ENCODE measurements at places on chromosomes 11 and 22. TPM values are rescaled to one million over a fixed set of nuclear protein-coding genes. Genes with fewer than 3 reads are reported as not detected.

Gene TSGA10IP
- not detected for total RNA-seq

Gene MDK
- 183 TPM for total RNA-seq

Gene UPK3A
- not detected for total RNA-seq

Gene SLC1A2
- 0.29 TPM for total RNA-seq

Gene PAMR1
- total RNA-seq = 68.9 TPM

Gene RAB38
- 1.4 TPM for total RNA-seq

Gene EHD1
- total RNA-seq = 99.8 TPM

Gene CCDC87
- total RNA-seq = under 0.01 TPM

Gene C11orf21
- total RNA-seq = under 0.01 TPM

Gene LRP5
- 16.4 TPM for total RNA-seq

Gene C22orf31
- not detected for total RNA-seq

Gene CARD10
- 8.7 TPM for total RNA-seq

Gene FJX1
- total RNA-seq = 22.2 TPM

Gene TRIM49B
- not detected for total RNA-seq

Gene MYOD1
- total RNA-seq = not detected

Gene IGLL5
- not detected for total RNA-seq

Gene RBM4B
- total RNA-seq = 22.3 TPM

Gene CCDC116
- not detected for total RNA-seq

Gene ABTB2
- total RNA-seq = 1.8 TPM

Gene UBQLNL
- total RNA-seq = not detected

Gene EFCAB6
- 1.9 TPM for total RNA-seq

Gene SUN2
- total RNA-seq = 86.5 TPM

Gene TRIM49
- not detected for total RNA-seq
